T-helper 17 cell (primary cell): ENCODE measurements at places on chromosomes 6 and 20. TPM values are rescaled to one million over a fixed set of nuclear protein-coding genes. Genes with fewer than 3 reads are reported as not detected.
A peak's percentile ranks its signal among the peaks of the same experiment; 100 is the strongest.

DNA sequence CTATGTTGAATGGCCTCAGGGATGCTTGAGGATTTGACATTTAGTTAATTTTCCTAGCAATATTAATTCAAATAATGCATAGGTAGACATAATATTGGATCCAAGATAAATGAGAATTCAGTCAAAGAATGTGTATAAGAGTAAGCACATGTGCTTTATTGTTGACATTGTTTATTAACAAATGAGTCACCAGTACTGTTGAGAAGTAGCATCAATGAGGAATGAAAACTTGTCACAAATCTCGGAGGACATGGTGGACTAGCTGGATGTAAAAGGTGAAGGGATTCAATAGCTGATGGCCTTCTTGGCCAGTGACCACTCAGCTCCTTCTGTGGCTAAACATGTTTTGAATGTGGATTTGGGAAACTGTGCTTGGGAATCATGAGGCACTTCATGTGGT lies 1137.0 kb downstream of the HACE1 start:
- no peaks in the 10 kb centered on the region for H3K27me3 ChIP-seq
- no peaks in the 10 kb centered on the region for H3K4me1 ChIP-seq
- H3K4me3 ChIP-seq: no peak overlapping the region
- no peaks in the 10 kb centered on the region for H3K36me3 ChIP-seq

- DNase-seq: no peak
- no peaks in the 10 kb centered on the region for H3K4me1 ChIP-seq
- no peaks in the 10 kb centered on the region for H3K36me3 ChIP-seq
- H3K27me3 ChIP-seq: no peaks in the 10 kb centered on the region
- no peak overlapping the region for H3K4me3 ChIP-seq
Measured at GRCh38 chr6:74853991-74854390, 351.9 kb downstream of the COL12A1 start.

DNA sequence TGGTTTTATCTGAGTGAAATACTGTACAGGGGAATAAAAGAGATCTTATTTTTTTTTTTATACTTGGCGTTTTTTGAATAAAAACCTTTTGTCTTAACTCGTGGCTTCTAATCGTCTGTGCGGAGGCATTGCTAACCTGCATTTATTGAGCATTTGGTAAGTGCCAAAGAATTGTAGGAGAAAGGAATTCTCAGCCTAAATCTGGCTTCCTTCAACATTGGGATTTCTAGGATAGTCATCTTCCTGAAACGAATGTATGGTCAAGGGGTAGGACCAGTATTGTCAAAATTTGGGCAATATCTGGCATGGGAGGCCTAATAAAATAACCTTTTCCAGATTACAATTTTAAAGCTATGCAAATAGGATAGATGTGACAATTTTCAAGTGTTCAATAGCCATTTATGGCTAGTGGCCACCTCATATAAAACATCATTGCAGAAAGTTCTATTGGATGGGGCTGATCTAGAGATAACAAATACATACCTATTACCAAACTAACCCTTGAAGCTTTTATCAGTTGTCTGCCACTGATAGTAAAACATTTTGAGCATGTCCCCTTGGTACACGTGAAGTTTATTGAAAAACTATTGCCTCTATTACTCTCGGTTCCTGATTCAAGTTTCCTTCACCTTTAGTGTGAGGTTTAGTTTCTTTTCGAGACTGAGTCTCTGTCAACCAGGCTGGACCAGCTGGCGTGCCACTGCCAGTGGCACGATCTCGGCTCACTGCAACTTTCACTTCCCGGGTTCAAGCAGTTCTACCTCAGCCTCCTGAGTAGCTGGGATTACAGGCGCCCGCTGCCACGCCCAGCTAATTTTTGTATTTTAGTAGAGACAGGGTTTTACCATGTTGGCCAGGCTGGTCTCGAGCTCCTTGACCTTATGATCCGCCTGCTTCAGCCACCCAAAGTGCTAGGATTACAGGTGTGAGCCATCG lies 5.6 kb downstream of the PIM1 start:
- H3K36me3 ChIP-seq: peaks cover 21% of the 10 kb centered on the region
- peaks cover 46% of the 10 kb centered on the region for H3K4me1 ChIP-seq
- H3K27me3 ChIP-seq: no peaks in the 10 kb centered on the region
- H3K4me3 ChIP-seq: peak overlapping the region; percentile 96
- DNase-seq: no peak

- no peak for DNase-seq
- peak overlapping the region; percentile 92 for H3K27ac ChIP-seq
- H3K27me3 ChIP-seq: no peaks in the 10 kb centered on the region
- peaks cover 2% of the 10 kb centered on the region for H3K36me3 ChIP-seq
- H3K4me1 ChIP-seq: peaks cover 10% of the 10 kb centered on the region
Measured at GRCh38 chr6:166485651-166486535, 100.6 kb downstream of the RAMACL start.

- peaks cover 9% of the 10 kb centered on the region for H3K4me1 ChIP-seq
- H3K27ac ChIP-seq: no peak overlapping the region
Measured at GRCh38 chr6:36020154-36020553, 4.3 kb downstream of the SLC26A8 start.

DNA sequence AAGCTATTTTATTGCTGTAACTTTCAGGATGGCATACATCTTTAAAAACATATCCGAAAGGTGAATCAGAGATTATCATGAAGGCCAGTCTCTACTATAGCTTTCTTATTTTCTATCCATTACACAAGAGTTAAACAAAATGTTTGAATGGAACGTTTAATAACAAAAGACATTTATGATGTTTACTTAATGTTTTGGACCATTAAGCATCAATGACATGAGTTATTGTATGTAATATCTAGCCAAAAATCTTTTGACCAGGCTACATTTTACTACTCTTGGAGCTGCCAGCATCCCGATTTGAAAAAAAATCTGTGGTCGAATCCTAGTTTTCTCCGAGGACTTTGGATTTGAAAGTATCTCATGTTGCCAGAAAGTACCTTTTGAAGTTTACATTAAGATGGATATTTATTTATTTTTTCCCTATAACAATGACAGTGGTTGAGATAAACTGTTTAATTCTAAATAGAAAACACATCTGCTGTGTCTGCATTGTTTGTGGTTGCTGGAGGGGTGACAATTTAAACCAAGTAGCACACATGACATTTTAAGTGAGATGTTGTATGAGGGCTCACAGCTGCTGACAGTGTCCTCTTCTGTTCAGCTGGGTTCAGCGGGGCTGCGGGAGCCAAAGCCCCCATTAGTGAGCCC lies 293.7 kb upstream of the TCF21 start:
- no peak overlapping the region for H3K27ac ChIP-seq
- DNase-seq: no peak
- H3K4me1 ChIP-seq: no peaks in the 10 kb centered on the region
- H3K4me3 ChIP-seq: no peak overlapping the region
- H3K36me3 ChIP-seq: no peaks in the 10 kb centered on the region

DNA sequence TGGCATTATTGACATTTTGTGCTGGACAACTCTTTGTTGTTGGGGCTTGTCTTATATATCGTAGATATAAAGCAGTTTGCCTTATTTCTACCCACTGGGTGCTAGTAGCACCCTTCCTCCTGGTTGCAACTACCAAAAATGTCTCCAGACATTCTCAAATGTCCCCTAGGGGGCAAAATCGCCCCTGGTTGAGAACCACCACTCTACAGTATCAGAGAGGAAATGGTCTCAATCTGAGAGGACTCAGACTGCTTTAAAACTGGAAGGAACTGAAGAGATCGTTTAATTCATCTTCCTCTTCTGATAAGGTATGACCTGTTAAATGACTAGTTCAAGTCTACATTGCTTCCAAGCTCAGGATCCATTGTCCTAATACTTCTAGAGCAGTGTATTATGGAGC lies 14.9 kb downstream of the SH3BGRL2 start:
- peak overlapping the region; percentile 37 for H3K27ac ChIP-seq
- peaks cover 6% of the 10 kb centered on the region for H3K4me1 ChIP-seq
- DNase-seq: no peak
- H3K36me3 ChIP-seq: peaks cover 3% of the 10 kb centered on the region
- no peak overlapping the region for H3K4me3 ChIP-seq

- no peak overlapping the region for H3K27ac ChIP-seq
- H3K27me3 ChIP-seq: peaks cover 4% of the 10 kb centered on the region
- no peak for DNase-seq
- peaks cover 2% of the 10 kb centered on the region for H3K4me1 ChIP-seq
- H3K4me3 ChIP-seq: no peak overlapping the region
Measured at GRCh38 chr20:5730131-5730530, 20.1 kb upstream of the SHLD1 start.

DNA sequence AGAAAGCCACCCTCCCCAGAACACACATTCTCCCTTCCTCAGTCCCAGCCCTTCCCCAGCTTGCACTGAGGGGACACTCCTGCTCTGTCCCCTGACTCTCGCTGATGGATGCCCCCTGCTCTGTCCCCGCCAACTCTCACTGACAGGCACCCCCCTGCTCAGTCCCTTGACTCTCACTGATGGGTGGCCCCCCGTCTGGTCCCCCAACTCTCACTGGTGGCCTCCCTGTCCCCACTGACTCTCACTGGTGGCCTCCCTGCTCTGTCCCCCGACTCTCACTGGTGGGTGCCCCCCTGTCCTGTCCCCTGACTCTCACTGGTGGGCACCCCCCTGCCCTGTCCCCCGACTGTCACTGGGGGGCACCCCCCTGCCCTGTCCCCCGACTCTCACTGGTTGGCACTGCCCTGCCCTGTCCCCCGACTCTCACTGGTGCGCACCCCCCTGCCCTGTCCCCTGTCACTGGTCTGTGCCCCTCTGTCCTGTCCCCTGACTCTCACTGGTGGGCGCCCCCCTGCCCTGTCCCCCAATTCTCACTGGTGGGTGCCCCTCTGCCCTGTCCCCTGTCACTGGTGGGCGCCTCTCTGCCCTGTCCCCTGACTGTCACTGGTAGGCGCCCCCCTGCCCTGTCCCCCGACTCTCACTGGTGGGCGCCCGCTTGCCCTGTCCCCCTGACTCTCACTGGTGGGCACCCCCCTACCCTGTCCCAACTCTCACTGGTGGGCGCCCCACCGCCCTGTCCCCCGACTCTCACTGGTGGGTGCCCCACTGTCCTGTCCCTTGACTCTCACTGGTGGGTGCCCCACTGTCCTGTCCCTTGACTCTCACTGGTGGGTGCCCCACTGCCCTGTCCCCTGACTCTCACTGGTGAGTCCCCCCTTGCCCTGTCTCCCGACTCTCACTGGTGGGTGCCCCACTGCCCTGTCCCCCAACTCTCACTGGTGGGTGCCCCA lies 60.9 kb downstream of the GINS1 start:
- peaks cover 6% of the 10 kb centered on the region for H3K4me1 ChIP-seq
- H3K27me3 ChIP-seq: no peaks in the 10 kb centered on the region
- no peak overlapping the region for H3K27ac ChIP-seq
- peaks cover 2% of the 10 kb centered on the region for H3K36me3 ChIP-seq

GRCh38 chr6:149166747-149167146 lies 150.8 kb upstream of the TAB2 start:
- H3K4me3 ChIP-seq: peak overlapping the region; percentile 19
- DNase-seq: no peak
- H3K36me3 ChIP-seq: peaks cover 7% of the 10 kb centered on the region
- H3K27ac ChIP-seq: peak overlapping the region; percentile 89

DNA sequence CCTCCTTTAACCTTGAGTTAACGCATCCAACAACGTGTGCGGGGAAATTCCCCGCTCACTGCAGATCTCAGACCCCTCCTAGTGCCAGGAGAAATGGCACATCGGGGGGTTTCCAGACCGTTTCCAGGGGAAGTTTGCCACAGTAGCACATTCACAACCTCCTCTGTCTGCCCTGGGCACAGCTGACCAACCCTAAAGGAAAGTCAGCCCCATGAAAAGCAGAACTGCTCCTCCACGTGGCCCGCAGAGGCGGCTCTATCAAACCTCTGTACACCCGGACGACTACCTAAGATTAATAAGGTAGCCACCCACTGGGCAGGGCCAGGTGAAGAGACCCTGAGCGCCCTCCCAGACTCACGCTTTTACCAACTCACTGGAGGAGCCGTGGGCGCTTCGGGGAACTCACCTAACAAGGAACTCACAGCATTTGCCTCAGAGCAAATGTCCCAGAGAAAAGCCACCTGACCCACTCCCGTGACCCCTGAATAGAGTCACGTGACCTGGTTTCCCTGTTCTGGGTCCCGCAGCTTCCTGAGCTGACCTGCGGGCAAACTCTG lies 93.1 kb downstream of the PRND start:
- peak overlapping the region; percentile 96 for H3K4me3 ChIP-seq
- H3K27me3 ChIP-seq: no peaks in the 10 kb centered on the region
- peak; percentile 74 for DNase-seq
- peaks cover 60% of the 10 kb centered on the region for H3K4me1 ChIP-seq

The TINAG gene
- total RNA-seq: not detected

The MYLK4 gene
- total RNA-seq: 0.45 TPM

The BANF2 gene
- not detected for total RNA-seq

The ADTRP gene
- 24.6 TPM for total RNA-seq

The PLAGL2 gene
- total RNA-seq: 18.9 TPM

The GRIK2 gene
- not detected for total RNA-seq
